T-helper 1 cell (primary cell): ENCODE measurements at places on chromosomes 11 and 22.

DNA sequence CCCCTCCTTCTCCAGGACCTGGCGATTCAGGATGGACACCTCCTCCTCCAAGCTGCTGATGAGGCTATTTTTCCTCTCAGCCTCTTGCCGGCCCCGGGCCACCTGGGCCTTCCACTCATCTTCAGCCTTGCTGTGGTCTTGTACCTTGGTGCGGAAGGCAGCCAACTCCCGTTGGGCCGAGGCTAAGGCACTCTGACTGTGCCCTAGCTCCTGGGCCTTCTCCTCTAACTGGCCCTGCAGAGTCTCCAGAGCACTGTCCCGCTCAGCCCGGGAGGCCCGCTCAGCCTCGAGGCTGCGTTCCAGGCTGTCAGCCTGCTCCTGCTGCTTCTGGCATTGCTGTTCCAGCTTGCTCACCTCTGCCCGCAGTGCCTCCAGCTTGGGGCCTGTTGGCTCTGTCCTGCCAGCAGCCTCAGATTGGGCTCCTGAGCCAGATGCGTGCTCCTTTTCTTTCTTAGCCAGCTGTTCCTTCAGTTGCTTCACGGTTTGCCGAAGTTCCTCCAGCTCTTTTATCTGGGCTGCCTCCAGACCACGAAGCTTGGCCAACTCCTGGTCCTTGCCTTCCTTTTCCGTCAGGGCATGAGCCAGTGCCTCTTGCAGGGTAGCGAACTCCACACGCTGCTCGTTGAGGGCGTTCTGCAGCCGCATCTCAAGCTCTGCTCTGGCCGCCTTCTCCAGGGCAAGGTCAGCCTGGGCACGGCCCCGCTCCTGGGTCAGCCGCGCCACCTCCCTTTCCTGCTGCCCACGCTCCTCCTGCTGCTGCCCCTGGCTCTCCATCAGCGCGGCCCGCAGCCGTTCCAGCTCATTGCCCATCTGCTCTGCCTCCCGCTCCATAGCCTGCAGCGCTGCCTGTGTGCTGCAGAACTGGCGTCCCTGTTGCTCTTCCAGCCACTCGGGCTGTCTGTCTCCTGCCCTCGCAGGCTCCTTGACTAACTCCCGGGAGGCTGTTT is 15.3 kb downstream of the IL18BP start:
- no peak for DNase-seq

GRCh38 chr11:58578136-58578634 is 678 bp upstream of the ZFP91 start:
- peak; percentile 94 for DNase-seq

- no peak for DNase-seq
Measured at GRCh38 chr11:1233351-1234053, 10.6 kb downstream of the MUC5B start.

DNA sequence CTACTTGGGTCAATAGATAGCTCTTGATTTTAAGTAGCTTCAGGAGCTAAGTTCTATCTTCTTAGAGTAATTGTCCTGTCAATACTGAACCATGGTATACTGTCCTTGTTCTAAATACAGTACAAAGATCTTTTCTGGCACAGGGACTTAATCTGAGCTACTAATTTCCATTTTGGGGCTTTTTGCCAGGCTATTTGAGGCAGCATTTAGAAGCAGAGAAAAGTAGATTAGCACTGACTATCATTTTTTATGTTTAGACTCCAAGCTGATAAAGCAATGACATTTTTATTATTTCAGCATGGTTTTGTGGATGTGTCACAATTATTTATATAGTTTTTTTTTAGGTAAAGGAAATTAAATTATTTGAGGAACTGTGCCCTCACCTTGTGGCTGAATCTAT is 163.2 kb downstream of the FAT3 start:
- no peak for DNase-seq

DNA sequence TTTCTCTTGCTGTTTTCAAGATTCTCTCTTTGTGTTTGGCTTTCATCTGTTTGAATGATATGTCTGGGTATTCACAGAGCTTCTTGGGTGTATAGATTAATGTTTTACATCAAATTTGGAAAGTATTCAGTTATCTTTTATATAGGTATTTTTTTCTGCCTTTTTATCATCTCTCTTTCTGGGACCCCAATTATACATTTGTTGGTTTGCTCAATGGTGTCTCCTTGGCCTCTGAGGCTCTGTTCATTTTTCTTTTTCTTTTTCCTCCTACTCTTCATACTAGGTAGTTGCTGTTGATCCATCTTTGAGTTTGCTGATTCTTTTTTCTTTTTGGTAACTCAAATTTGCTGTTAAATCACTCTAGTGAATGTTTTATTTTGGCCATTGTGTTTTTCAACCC is 14.3 kb downstream of the PLAAT5 start:
- DNase-seq, result no peak

GRCh38 chr11:120877746-120878365 is 146.0 kb upstream of the TBCEL start:
- DNase-seq, result no peak

DNA sequence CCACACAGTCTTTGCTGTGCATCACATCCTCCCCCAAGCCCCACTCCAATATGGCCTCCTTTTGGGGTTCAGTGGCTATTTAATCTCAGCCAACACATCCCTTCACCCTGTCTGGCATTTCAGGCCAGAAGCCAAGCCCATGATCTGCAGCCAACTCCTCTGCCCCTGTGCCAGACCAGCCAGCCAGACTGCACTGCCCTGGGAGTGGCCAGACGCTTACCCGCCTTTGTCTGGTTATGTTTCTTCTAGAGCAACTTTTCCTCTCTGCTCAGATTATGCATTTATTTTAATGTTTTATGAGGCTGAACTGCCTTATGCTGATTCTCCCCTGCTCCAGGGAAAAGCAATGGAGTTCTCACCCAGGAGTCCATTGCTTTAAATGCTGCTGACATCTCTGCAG is 206.7 kb upstream of the TBCEL start:
- DNase-seq, result no peak

GRCh38 chr11:9315078-9315688 is 790 bp upstream of the TMEM41B start:
- DNase-seq, result no peak

DNA sequence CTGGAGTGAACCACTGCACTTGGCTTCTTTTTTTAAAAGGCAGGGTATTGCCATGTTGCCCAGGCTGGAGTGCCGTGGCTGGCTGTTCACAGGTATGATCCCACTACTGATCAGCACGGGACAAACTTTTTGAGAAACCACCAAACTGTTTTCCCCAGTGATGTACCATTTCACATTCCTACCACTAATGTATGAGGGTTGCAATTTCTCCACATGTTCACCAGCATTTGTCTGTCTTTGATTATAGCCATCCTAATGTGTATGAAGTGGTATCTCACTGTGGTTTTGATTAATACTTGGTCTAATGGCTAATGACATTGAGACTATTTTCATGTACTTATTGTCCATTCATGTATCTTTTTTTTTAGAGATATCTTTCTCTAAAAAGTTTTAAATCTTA is 41.5 kb upstream of the EP300 start:
- no peak for DNase-seq

DNA sequence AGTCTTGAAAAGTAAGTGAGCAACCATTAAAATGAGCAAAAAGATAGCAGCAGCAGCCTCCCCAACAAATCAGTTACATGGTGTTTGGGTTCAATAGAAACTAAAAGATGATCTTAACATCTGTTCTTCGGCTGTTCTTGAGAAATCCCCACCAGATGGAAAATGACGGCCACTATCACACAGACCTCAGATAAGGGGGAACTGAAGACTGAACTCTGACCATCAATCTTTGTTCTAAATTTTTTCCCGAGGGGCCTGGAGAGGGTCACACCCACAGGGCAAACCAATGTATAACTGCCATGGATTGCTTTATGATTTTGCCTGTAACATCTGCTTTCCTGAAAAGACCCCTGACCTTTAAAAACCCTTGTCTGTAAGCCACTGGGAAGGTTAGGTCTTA is 624.8 kb upstream of the KIRREL3 start:
- no peak for DNase-seq

GRCh38 chr11:43503417-43503816 is 144.7 kb downstream of the TTC17 start:
- DNase-seq, result no peak

GRCh38 chr22:30015846-30016245 is 64.4 kb upstream of the HORMAD2 start:
- DNase-seq, result no peak

GRCh38 chr11:134659882-134660281 is 247.8 kb upstream of the B3GAT1 start:
- DNase-seq, result no peak

DNA sequence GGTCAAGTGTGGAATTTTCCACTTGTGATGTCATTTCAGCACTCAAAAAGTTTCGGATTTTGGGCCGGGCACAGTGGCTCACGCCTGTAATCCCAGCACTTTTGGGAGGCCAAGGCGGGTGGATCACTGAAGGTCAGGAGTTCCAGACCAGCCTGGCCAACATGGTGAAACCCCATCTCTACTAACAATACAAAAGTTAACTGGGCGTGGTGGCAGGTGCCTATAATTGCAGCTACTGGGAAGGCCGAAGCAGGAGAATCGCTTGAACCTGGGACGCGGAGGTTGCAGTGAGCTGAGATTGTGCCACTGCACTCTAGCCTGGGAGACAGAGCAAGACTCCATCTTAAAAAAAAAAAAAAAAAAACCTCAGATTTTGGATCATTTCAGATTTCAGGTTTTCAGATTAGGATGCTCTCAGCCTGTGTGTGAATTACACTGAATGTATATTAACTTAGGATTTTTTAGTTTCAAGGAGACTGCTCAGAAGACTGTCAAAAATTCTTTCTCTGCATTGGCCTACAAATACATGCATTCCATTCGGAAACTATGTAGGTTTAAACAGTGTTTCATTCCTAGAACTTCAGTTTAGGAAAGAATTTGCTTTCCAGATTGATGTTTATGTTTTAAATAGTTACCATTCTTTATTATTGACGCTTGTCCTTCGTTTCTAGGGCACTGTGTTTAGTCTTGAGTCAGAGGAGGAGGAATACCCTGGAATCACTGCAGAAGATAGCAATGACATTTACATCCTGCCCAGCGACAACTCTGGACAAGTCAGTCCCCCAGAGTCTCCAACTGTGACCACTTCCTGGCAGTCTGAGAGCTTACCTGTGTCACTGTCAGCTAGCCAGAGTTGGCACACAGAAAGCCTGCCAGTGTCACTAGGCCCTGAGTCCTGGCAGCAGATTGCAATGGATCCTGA is 48.0 kb downstream of the BID start:
- DNase-seq, result no peak

GRCh38 chr11:726278-727220 is 20.5 kb downstream of the EPS8L2 start:
- DNase-seq, result no peak

DNA sequence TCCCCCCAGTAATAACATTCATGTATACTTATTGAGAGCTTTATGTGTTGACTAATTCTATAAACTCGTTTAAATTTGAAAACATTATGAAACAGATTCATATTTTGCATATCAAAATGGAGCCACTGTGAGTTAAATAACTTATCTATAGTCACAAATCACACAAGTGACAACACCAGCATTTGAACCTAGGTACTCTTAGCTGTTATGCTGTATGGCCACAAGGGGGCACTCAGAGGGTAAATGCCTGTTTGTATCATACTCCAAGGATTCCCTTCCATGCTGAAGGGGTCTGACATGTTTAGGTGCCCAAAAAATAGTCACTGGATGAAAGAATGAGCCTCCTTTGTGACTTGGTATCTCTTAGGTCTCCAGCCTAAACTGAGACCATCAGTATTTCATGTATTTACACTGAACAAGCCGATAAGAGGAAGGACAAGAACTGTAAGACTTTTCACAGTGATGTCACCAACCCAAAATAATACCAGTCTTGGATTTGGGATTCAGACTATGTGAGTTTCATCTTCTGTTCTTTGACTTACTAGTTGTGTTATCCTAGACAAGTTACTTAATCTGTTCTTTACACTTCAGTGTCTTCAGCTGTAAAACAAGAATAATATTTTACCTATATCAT is 12.2 kb upstream of the OR52D1 start:
- peak; percentile 12 for DNase-seq

GRCh38 chr11:111930472-111930871 is 6.7 kb upstream of the DIXDC1 start:
- no peak for DNase-seq

DNA sequence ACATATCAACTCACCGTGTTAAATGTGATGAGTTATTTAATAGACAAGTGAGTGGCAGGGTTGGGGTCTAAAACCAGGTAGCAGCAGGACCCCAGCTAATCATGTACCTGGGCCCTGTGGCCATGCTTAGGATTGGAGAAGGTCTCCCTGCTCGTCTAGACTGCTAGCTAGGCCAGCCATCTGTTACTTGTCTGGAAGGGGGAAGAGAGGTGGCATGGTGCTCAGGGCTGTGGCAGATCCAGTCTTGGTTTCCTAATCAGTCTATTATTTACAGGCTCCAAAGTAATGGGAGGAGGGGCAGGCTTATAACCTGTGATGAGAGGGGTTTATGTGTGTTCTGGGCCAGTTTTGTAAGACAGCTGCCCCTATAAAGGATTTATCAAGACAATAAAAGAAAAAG is 105.9 kb downstream of the NTM start:
- no peak for DNase-seq

- no peak for DNase-seq
Measured at GRCh38 chr11:105821781-105822180, 200.3 kb downstream of the MSANTD4 start.

- DNase-seq, result no peak
Measured at GRCh38 chr11:18749681-18750319, 23.8 kb upstream of the IGSF22 start.

GRCh38 chr11:94134651-94135512 is 6.2 kb downstream of the PANX1 start:
- DNase-seq, result no peak

GRCh38 chr11:44318369-44318768 is 8.4 kb upstream of the ALX4 start:
- no peak for DNase-seq

DNA sequence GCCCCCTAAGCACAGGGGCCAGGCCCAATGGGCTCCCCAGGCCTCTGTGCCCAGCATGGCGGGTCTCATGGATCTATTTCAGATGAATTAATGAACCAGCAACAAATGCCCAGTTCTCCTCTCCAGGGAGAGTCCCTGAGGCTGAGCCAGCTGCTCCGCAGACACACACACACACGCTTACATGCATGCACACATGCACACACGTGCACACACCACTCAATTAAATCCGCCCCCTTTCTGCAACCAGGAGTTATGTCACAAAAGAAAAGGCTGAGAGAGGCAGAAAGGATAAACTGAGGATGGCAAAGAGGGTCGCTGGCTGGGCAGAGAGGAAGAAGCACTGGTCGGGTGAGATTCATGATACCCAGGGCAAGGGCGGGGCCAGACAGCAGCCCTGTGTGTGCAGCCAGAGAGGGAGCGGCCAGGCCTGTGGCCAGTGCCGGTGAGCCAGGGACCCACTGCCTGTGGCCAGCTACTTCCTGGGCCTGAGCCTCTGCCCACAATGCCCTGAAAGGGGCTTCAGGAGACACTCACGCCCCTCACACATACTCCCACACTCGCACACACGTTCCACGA is 19.8 kb downstream of the IL2RB start:
- no peak for DNase-seq
